ENCODE measurements at places on chromosomes 1 and 21. TPM values are rescaled to one million over a fixed set of nuclear protein-coding genes. Genes with fewer than 3 reads are reported as not detected.

Gene TTLL7
- total RNA-seq: 15.0 TPM

Gene HSD3B2
- 10.1 TPM for total RNA-seq

GRCh38 chr1:65681096-65681495, 111.6 kb upstream of the PDE4B start:
- H3K27ac ChIP-seq: no peak overlapping the region
- H3K27me3 ChIP-seq: no peaks in the 10 kb centered on the region
- DNase-seq: no peak
- no peaks in the 10 kb centered on the region for H3K36me3 ChIP-seq
- no peaks in the 10 kb centered on the region for H3K4me1 ChIP-seq

DNA sequence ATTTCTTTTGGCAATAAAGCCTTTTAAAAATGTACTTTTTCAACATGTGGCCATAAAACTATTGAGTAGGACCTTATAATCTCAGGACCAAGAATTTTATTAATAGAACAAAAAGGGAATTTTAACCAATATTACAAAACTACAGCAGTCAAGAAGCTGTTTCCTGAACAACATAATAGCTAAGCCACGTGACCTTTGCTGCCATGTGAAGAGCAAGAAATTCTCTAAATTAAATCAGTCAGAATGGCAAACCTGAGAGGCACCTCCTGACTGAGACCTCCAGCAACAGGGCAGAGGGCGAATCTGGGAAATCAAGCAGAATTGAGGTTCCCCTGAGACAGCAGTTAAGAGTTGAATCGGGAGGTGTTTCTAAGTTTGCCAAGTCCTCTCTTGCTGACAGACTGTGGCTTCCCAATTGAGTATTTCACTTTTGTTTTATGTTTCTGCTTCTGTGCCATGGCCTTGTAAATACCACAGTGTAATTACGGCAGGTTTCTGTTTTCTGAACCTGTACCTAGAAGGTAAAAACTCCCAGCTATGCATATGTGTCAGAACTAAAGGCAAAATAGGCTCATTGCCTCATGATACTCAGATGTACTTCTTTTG, 358.4 kb downstream of the NTNG1 start:
- H3K36me3 ChIP-seq: no peaks in the 10 kb centered on the region
- H3K27me3 ChIP-seq: no peaks in the 10 kb centered on the region
- H3K4me1 ChIP-seq: no peaks in the 10 kb centered on the region

GRCh38 chr1:41432481-41433280, 51.8 kb downstream of the EDN2 start:
- H3K27ac ChIP-seq: peak overlapping the region; percentile 75
- DNase-seq: no peak
- H3K36me3 ChIP-seq: no peaks in the 10 kb centered on the region
- no peaks in the 10 kb centered on the region for H3K27me3 ChIP-seq

- H3K4me1 ChIP-seq: peaks cover 12% of the 10 kb centered on the region
- no peaks in the 10 kb centered on the region for H3K36me3 ChIP-seq
- no peak for DNase-seq
- no peak overlapping the region for H3K4me3 ChIP-seq
Observed at GRCh38 chr1:23720256-23720995, 22.8 kb upstream of the ELOA start.
